Thyroid gland (tissue), 4 donors: ENCODE measurements at places on chromosomes 16 and 17.

DNA sequence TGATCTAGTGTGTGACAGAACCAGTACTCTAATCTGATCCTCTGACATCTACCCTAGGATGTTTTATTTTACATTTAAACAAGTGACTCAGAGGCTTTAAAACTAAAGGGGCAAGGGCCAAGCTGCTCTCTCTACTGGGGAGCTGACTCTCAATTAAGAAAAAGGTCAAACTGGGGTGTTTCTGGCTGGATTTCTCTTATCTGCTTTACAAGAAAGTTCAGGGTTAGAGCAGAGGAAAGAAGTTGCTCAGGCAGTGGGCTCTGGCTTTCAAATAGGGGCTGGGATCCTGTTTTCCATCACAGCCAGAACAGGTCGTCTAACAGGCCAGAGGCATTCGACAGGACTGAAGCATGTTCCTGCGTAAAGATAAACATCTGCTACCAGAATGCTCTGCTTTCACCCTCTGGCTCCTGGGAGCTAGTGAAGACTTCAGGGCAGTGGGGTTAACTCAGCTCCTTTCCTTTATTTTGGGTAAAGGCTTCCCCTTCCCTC is 8.5 kb downstream of the MMP28 start:
- no peak for DNase-seq

- DNase-seq, result no peak
Measured at GRCh38 chr17:32628271-32629044, 141.7 kb downstream of the CDK5R1 start.

- DNase-seq, result no peak
Measured at GRCh38 chr16:86877835-86878234, 299.5 kb downstream of the FOXL1 start.

DNA sequence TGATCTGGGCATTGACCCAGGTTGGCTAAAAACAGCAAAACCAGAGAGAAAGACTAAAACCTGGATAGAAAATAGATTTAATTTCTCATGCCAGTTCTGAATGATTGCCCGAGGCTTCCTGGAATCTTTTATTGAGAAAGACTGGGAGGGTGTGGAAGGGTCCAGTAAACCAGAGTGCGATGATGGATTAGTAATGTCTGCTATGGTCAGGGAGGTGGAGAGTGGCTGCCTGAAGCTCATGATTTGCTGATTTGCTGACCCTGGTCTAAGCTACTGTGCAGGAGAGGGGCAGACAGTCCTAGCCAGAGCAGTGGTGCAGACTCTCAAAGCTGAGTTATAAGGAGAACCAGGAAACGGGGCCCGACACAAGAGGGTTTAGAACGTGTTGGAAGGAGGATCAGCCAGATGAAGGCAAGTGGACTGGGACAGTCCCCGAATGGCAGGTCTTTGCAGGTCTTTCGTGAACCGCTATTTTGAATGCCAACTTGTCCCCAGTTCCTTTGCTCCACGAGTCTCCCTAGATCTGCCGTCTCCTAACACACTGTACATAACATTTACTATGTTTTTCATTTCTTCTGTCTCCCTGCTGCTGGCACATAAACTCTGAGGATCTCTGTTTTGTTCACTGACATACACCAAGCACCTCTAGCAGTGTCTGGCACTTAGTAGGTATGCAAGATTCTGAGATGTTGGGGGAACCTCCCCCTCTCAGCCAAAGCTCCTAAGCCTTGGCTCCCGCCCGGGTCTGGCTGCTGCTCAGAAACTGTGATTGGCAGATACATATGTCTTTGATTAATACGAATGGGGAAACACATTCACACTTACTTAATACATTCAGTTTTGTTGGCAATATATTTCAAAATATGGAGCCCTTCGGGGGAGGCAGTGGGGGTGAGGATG is 237.3 kb upstream of the TNRC6C start:
- DNase-seq, result no peak
